ENCODE measurements at places on chromosomes 11 and 22. TPM values are rescaled to one million over a fixed set of nuclear protein-coding genes. Genes with fewer than 3 reads are reported as not detected.

- H3K27ac ChIP-seq = no peak overlapping the region
- H3K27me3 ChIP-seq = no peaks in the 10 kb centered on the region
- H3K4me3 ChIP-seq = no peak overlapping the region
- H3K4me1 ChIP-seq = no peaks in the 10 kb centered on the region
- DNase-seq = peak; percentile 49
These were observed 24.7 kb downstream of the PARVA start for GRCh38 chr11:12402025-12402424.

Gene SNX15
- 12.5 TPM for total RNA-seq

Gene C11orf52
- total RNA-seq = 3.3 TPM

DNA sequence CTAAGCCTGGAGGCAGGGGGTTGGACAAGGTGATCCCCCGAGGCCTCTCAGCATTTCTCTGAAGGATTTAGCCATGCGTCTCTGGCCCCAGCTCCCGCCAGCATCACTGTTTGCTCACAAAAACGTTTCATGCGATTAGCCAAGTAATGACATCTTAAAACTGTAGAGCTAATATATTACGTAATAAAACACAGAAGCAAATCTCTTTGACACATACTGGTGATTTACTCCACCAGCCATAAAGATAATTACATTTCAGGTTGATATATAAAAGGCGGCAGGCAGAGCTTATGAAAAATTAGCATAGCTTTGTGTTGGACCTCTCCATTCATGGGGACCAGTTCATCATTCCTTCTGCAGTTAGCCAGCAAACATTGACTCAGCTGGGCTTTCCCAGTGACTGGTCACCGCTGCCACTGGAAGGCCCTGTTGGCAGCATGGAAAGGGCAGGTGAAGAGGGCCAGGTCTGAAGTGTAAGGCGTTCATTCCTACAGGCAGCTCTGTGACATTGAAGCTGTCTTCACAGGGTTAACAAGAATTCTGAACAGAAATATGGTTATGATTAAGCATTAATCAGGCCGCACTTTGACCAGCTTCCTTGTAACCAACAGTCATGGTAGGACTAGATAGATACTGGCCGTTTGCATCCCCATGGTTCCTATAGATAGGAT, 150.3 kb downstream of the NECTIN1 start:
- H3K4me3 ChIP-seq = no peak overlapping the region
- no peaks in the 10 kb centered on the region for H3K4me1 ChIP-seq
- no peaks in the 10 kb centered on the region for H3K27me3 ChIP-seq
- DNase-seq = peak; percentile 11
- no peak overlapping the region for H3K27ac ChIP-seq

Gene SUSD2
- 1.8 TPM for total RNA-seq

Gene ANO1
- total RNA-seq = 7.7 TPM

Gene RAC2
- total RNA-seq = 3.8 TPM

- H3K27me3 ChIP-seq = no peaks in the 10 kb centered on the region
- no peaks in the 10 kb centered on the region for H3K4me1 ChIP-seq
- no peak overlapping the region for H3K27ac ChIP-seq
- DNase-seq = no peak
- peak overlapping the region; percentile 95 for H3K4me3 ChIP-seq
These were observed 3.4 kb downstream of the ZNF195 start for GRCh38 chr11:3375552-3375951.

- peak; percentile 93 for DNase-seq
- H3K36me3 ChIP-seq = peaks cover 6% of the 10 kb centered on the region
- H3K4me3 ChIP-seq = no peak overlapping the region
These were observed 2.3 kb upstream of the RAD9A start for GRCh38 chr11:67389477-67389876.

DNA sequence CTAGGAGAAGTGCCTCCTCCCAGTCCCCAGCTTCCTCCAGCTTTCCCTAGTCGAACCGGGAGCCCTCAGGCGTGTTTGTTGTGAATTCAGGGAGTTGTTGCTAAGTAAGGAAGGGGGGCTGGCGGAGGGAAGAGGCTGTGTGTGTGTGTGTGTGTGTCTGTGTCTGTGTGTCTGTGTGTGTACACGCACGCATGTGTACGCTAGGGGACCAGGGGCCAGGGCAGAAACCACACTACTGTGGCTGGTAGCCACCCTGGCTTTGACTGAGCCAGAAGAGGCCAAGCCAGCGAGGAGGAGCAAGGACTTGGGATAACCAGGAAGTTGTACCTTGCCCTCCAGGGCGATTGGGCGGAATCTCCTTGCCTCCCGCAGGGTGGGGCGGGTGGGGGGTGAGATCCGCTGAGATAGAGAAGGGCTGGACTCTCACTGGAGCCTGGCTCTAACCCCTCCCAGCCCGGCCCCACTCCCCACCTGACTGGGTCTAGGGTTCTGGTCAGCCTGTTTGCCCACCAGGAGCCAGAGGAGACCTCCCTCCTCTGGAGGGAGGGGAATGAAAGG, 7.5 kb downstream of the BCL9L start:
- H3K27ac ChIP-seq = peak overlapping the region; percentile 80
- no peaks in the 10 kb centered on the region for H3K27me3 ChIP-seq
- peak; percentile 95 for DNase-seq
- H3K4me3 ChIP-seq = peak overlapping the region; percentile 77
- H3K36me3 ChIP-seq = peaks cover 9% of the 10 kb centered on the region
- peaks cover 60% of the 10 kb centered on the region for H3K4me1 ChIP-seq

DNA sequence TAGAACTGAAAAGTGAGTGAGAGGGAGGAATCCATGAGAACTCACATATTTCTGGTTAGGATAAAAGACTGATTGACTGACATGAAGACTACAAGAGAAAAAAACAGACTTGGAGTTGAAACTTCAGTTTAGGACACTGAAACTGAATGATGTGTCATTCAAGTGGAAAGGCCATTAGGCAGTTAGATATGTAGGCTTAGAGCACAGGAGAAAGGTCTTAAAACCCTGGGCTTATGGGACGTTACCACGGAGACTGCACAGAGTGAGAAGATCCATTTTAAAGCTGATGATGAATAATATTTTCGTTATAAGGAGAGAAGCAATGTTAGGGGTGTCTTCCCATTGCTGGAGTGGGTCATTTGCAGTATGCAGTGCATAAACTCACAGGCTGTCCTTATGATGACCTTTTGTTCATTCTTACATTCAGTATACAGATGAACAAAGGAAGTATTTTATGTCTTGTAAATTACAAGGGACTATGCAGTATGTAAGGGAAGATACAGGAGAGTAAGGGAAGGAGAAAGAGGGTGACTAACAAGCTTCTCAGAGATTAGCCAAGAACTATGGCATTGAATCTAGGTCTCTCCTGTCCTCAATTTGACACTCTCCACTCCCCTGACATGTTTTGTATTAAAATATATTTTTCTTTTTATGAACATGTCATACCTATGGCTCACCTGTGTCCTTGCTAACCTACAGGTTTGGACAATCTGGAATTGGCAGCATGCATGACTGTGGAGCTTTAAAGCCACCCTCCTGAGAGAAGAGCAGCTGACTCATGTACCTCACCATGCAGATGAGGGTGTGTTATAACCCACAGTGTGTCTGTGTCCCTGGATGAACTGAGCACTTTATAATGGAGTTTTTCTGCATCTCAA, 63.7 kb downstream of the MAML2 start:
- H3K27me3 ChIP-seq = no peaks in the 10 kb centered on the region
- H3K36me3 ChIP-seq = no peaks in the 10 kb centered on the region
- no peak for DNase-seq
- no peak overlapping the region for H3K4me3 ChIP-seq
- H3K4me1 ChIP-seq = peaks cover 5% of the 10 kb centered on the region

DNA sequence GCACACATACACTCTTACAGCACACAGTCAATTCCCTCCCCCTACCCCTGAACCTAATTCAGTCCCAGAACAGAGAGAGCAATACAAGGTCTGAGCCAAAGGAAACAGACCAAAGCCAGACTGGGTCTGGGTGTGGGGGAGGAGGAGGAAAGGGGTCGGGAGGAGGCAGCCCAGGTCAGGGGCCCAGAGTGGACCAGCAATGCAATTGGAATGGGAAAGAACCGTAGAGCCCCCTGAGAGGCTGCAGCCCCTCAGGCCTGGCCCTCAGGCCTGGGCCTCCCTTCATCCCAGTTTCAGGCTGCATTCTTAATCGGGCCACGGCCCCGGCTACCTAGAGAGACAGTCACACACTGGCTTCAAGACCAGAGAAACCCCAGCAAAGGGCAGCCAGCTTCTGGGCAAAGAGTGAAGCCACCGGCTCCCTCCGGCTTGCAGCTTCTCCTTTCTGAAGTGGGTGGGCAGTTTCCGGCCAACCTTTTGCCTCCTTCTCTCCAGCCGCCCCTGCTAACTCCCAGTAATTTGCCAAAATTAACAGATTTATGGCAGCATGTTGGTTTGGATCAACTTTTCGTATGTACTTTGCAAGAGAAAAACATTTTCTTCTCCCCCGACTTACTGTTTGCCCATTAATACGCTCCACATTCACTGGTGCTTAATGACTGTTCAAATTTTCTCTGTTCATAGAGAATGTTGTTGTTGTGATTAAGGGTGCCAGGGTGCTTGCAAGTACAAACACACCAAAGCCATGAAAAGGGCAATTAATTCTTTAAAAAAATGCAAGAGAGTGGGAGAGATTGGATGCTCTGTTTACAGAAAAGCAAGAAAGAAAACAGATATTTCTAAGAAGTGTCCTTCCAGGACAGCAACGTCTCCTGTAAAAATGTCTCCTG, 488.3 kb downstream of the MN1 start:
- no peaks in the 10 kb centered on the region for H3K36me3 ChIP-seq
- H3K27ac ChIP-seq = peak overlapping the region; percentile 61
- H3K4me3 ChIP-seq = no peak overlapping the region
- peaks cover 4% of the 10 kb centered on the region for H3K4me1 ChIP-seq
- DNase-seq = no peak

Gene IGLL1
- total RNA-seq = not detected

Gene DEPDC5
- 31.9 TPM for total RNA-seq

DNA sequence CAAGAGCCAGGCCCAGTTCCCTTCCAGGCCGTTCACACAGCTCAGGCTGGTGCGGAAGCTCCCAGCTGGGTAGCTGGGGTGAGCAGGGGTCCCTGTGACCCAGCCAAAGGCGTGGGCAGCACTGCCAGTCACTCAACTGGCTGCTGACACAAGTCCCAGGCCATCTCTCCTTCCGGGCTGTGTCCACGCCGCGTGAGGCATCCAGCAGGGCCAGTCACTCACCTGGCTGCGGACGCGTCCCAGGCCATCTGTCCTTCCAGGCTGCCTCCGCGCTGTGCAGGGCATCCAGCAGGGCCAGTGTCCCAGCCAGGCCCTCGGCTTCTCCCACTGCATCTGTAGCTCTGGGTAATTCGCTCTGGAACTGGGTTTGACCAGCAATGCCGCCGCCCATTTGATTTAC, 184.2 kb downstream of the BRD1 start:
- H3K27me3 ChIP-seq = no peaks in the 10 kb centered on the region
- H3K27ac ChIP-seq = no peak overlapping the region
- DNase-seq = no peak
- no peak overlapping the region for H3K4me3 ChIP-seq

Measured in endodermal cell (in vitro differentiated cells).